ENCODE measurements at places on chromosomes 2 and 18. TPM values are rescaled to one million over a fixed set of nuclear protein-coding genes. Genes with fewer than 3 reads are reported as not detected.

Gene COL4A4
- total RNA-seq: 0.15 TPM

Gene HNMT
- total RNA-seq: 4.6 TPM

Gene CRYGC
- not detected for total RNA-seq

Gene HMSD
- total RNA-seq: not detected

Gene ACVR2A
- 22.9 TPM for total RNA-seq

Gene PTH2R
- not detected for total RNA-seq

Gene DNER
- 0.15 TPM for total RNA-seq

Gene MC2R
- total RNA-seq: not detected

GRCh38 chr2:186726938-186727337 is 33.1 kb downstream of the FAM171B start:
- H3K27ac ChIP-seq: no peak overlapping the region
- H3K4me3 ChIP-seq: no peak overlapping the region
- peaks cover 9% of the 10 kb centered on the region for H3K36me3 ChIP-seq

GRCh38 chr2:112904883-112905282 is 6.1 kb upstream of the IL37 start:
- no peak overlapping the region for H3K4me3 ChIP-seq
- no peaks in the 10 kb centered on the region for H3K4me1 ChIP-seq
- DNase-seq: no peak
- no peak overlapping the region for H3K27ac ChIP-seq
- H3K36me3 ChIP-seq: no peaks in the 10 kb centered on the region
- H3K27me3 ChIP-seq: peaks cover 1% of the 10 kb centered on the region

DNA sequence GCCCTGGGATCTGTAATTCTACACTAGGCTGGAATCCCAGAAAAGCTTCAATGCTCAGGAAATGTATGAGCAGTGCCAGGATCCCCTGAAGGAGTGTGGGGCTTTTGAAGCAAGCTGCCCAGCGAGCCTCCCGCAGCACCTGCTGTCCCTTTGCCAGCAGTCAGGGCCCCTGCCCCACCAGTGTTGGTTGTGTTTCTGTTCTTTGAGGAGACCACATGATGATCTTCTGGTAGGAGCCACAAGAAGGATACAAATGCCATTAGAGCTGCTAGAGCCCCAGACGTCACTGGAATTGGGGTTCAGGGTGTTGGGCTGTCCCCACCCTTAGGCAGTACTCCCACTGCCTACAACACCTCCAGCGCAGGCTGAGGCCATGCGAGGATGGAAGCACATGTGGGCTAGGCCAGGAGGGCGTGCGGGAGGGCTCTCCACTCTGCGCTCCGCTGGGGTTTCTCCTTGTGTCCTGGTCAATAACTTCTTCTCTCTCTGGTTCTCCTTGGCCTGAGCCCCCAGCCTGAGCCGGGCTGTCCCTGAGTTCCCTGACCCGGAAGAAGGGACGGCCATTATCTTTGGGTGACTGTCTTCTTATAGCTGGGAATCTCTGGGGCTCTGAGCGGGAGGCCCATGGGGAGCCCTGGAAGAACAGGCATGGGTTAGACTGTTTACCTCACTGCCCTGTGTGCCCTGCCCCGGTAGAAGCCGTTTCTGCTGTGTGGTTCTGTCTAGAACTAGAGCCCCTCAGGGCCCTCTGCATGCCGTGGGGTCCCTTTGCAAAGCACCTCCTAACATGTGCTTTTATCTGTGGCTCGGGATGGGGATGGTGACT is 73.9 kb downstream of the LRRFIP1 start:
- H3K27me3 ChIP-seq: peaks cover 11% of the 10 kb centered on the region
- no peak for DNase-seq
- H3K4me1 ChIP-seq: peaks cover 67% of the 10 kb centered on the region
- H3K27ac ChIP-seq: no peak overlapping the region
- no peak overlapping the region for H3K4me3 ChIP-seq

GRCh38 chr2:181456660-181457120 is 496 bp upstream of the ITGA4 start:
- H3K27me3 ChIP-seq: peaks cover 12% of the 10 kb centered on the region
- H3K27ac ChIP-seq: no peak overlapping the region
- peaks cover 14% of the 10 kb centered on the region for H3K4me1 ChIP-seq
- peak; percentile 40 for DNase-seq
- H3K36me3 ChIP-seq: no peaks in the 10 kb centered on the region

DNA sequence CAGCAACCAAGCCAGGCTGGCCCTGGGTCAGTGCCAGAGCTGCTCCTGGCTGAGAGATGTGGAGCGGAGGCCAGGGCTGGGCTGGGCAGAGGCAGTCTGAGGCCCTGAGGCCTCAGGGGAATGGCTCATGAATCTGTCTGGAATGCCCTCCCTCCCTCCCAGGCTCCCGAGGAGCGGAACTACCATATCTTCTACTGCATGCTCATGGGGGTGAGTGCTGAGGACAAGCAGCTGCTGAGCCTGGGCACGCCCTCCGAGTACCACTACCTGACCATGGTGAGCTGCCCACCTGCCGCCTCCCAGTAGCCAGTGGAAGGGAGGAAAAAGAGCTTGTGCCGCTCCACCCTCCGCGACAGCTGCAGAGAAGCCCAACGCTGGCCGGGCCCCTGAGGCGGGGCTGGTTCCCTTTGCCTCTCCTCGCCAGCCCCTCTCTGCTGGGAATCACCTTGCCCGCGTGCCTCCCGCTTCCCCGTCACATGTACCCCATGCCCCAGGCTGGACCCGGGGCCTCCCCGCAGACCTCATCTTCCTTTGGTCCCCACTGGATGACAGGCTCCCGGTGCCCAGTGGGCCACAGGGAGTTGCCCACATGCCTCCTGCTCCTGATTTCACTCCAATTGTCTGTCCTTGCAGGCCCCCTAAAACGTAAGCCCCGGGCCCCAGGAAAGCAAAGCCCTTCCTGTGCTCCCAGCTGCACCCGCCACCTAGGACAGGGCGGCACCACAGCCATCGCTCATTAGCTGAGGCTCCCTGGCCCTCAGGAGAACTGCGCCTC is 41.1 kb downstream of the MYO7B start:
- no peaks in the 10 kb centered on the region for H3K4me1 ChIP-seq
- no peak overlapping the region for H3K27ac ChIP-seq
- no peak overlapping the region for H3K4me3 ChIP-seq
- no peak for DNase-seq

GRCh38 chr2:11984316-11985158 is 238.1 kb downstream of the LPIN1 start:
- H3K27me3 ChIP-seq: peaks cover 6% of the 10 kb centered on the region
- H3K36me3 ChIP-seq: no peaks in the 10 kb centered on the region
- no peak overlapping the region for H3K27ac ChIP-seq
- no peak overlapping the region for H3K4me3 ChIP-seq
- DNase-seq: no peak

DNA sequence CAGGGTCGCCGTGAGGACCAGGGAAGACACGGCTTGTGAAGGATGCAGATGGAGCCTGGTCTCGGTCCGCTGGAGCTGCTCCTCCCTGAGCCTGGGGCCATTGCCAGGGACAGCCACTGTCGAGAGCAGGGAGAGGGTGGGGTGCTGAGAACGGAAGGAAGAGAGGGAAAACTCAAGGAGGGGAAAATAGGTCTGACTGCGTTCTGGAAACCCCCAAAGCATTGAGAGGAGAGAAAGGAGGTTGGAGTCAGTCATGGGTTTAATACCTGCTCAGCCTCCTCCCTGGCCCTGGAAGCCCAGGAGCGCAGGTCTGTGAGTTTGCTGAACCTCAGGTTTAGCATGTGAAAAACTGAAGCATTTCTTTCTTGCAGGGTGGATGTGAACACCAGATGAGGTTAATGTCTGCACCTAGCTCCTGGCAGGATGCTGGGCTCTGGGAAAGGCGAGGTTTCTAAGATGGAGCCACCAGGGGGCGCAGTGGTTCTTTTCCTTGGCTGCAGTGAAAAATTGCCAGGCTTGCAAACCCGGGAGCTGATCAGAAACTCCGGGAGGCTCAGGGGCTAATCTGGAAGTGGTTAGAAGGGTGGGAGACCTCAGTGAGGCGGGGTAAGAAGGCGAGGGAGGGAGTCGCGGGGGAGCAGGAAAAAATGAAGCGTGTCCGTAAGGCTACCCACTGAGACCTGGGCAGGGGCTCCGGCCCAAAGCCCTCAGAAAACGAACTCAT is 33.6 kb upstream of the RNF149 start:
- peaks cover 22% of the 10 kb centered on the region for H3K4me1 ChIP-seq
- H3K27ac ChIP-seq: peak overlapping the region; percentile 28

- no peak overlapping the region for H3K27ac ChIP-seq
- H3K4me1 ChIP-seq: peaks cover 54% of the 10 kb centered on the region
- DNase-seq: no peak
- H3K4me3 ChIP-seq: no peak overlapping the region
- H3K27me3 ChIP-seq: peaks cover 6% of the 10 kb centered on the region
Observed at GRCh38 chr2:30252723-30253701, 21.7 kb downstream of the LBH start.

GRCh38 chr2:237700512-237701032 is 73.2 kb downstream of the LRRFIP1 start:
- peaks cover 11% of the 10 kb centered on the region for H3K27me3 ChIP-seq
- H3K4me1 ChIP-seq: peaks cover 67% of the 10 kb centered on the region
- DNase-seq: no peak

DNA sequence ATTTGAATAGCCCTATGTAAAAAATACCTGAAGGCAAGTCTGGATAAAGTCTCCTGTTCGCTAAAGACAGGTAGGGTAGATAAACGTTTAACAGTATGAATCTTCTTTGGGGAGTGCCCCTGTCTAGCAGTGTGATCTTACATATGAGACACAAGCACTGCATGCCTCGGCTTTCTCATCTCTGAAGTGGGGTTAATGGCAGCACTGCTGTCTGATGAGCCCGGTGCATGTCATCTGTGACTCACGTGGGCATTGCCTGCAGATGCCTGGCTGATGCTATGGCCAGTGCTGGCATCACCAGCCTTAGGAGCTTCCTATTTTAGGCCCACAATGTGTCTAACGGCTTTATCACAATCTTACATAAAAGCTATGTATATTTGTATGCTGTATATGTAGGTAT is 50.1 kb downstream of the GALR1 start:
- no peaks in the 10 kb centered on the region for H3K36me3 ChIP-seq
- DNase-seq: no peak
- no peak overlapping the region for H3K4me3 ChIP-seq

- no peaks in the 10 kb centered on the region for H3K27me3 ChIP-seq
- H3K4me3 ChIP-seq: no peak overlapping the region
- H3K27ac ChIP-seq: no peak overlapping the region
- H3K4me1 ChIP-seq: peaks cover 3% of the 10 kb centered on the region
Observed at GRCh38 chr2:102131564-102131963, 11.0 kb upstream of the IL1R1 start.

DNA sequence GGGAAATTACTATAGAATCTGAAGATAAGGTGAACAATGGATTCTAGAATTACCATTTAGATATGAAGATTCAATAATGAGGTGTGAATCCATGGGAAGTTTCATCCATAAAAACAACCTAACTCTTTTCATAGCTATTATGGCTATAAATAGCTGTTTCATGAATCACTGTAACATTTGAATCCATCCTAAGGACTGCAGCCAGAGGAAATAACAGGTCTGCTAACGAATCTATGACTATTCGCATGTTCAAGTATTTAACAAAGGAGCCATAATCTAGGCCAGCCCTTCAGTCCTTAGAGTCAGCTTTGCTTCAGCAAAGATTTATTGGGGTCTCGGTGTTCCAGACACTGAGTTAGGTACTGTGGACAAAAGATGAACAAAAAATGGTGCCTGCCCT is 87.1 kb downstream of the MYOM1 start:
- no peak overlapping the region for H3K4me3 ChIP-seq
- DNase-seq: no peak
- H3K27ac ChIP-seq: no peak overlapping the region
- H3K4me1 ChIP-seq: peaks cover 4% of the 10 kb centered on the region
- H3K36me3 ChIP-seq: no peaks in the 10 kb centered on the region

DNA sequence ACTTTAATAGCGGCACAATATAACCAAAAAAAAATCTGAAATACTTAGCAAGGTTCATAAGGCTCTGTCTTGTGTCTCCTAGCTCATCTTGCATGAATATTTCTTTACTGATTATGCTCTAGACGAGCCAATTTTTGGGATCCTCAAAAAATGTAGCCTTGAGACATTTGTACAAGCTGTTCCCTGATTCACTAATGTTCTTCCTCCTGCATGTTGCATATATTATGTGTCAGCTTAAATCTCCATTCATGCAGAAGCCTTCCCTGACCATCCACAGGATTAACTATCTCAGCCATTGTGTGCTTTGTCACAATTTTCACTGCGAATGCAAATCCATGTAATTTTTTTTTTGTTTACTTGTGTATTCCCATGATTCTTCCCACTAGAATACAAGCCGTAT is 594.0 kb upstream of the VRK2 start:
- H3K4me1 ChIP-seq: no peaks in the 10 kb centered on the region
- no peak overlapping the region for H3K27ac ChIP-seq
- no peak for DNase-seq
- no peaks in the 10 kb centered on the region for H3K27me3 ChIP-seq
- H3K4me3 ChIP-seq: no peak overlapping the region
- H3K36me3 ChIP-seq: no peaks in the 10 kb centered on the region

DNA sequence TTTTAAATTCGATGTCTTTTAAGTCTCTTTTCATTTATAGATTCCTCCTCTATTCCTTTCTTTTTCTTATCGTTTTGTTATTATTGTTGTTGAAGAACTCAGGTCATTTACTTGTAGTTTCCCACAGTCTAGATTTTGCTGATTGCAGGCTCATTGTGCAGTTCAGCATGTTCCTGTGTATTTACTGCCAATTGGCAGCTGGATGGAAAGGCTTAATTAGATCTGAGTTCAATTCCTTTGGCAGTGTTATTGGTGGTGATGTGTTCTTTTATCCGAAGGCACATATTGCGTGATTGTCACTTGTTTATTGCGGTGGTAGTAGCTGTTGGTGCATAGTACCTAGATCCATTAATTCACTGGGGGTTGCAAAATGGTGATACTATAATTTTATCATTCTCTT is 180.7 kb downstream of the BABAM2 start:
- no peaks in the 10 kb centered on the region for H3K36me3 ChIP-seq
- no peaks in the 10 kb centered on the region for H3K27me3 ChIP-seq
- no peak for DNase-seq
- peaks cover 2% of the 10 kb centered on the region for H3K4me1 ChIP-seq

GRCh38 chr2:3624059-3624794 is 29.3 kb downstream of the COLEC11 start:
- no peak for DNase-seq
- H3K27ac ChIP-seq: no peak overlapping the region
- H3K27me3 ChIP-seq: peaks cover 13% of the 10 kb centered on the region
- peaks cover 3% of the 10 kb centered on the region for H3K36me3 ChIP-seq
- no peaks in the 10 kb centered on the region for H3K4me1 ChIP-seq
- H3K4me3 ChIP-seq: no peak overlapping the region
